ENCODE measurements at places on chromosomes 2 and 18.

DNA sequence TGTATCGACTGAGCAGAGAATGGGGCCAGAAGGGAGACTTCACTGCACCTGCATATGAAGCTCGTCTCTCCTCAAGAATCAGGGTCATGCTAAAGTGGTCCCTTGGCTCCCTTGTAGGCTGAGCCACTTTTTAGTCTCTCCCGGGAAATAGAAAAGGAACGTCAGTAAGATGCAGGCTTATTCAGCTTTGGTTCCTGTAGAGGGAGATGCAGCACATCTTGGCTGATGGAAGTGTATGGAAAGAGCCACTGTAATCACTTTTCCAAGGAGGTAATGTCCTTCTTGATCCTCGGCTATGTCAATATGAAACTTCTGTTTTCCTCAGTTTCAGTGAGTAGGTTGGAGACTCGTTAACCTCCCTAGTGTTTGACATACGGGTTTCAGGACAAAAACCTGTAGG, 235.2 kb downstream of the GCA start:
- DNase-seq: no peak

DNA sequence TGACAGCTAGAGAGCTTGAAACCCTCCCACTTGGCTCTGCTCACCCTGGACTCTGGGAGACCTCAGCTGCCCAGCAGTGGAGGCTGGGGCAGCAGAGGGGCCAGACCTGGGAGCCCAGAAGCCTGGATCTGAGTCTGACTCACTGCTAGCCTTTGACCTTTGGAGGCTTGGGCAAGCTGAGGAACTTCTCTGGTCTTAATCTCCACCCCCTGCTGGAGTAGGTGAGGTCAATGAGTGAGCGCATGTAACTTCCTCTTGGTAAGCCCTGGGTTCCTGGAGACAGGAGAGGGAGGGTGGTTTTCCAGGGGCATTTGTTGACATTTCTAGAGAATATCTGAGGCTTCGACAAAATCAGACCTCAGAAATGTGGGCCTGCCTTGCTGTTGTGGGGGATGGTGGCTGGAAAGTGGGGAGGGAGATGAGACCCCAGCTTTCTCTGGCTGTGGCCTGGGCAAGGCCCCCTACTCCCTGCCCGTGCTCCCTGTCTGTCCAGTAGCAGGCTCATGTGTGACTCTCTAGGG, 73.0 kb upstream of the YWHAQ start:
- DNase-seq: no peak

DNA sequence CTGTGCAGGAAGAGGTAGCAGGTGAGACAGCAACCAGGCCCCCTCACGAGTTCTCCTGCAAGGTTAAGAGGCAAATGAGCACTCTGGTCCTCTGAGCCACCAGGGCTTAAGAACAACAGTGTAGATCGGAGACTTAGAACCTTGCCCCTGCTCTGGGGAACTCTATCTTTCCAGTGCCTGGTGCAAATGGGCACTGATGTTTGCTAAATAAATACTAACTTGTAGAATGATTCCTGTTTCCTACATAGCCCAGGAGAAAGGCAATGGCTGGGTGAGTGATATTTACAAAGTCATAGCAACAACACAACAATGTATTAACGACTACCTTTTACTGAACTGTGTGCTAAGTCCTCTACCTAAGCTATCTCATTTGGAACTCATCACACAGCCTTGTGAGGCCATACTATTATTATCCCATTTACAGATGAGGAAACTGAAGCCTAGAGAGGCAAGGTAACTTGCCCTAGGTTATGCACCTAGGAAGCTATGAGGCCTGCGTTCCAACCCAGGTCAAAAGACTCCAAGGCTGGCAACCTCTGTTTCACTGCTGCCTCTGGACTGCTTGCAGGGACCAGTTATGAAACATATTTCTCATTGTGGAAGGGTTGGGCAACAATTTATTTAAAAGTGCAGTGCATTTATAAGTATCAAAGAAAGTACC, 4.3 kb downstream of the ATP8B1 start:
- no peak for DNase-seq

GRCh38 chr2:25127646-25128045, 40.7 kb downstream of the POMC start:
- DNase-seq: no peak

DNA sequence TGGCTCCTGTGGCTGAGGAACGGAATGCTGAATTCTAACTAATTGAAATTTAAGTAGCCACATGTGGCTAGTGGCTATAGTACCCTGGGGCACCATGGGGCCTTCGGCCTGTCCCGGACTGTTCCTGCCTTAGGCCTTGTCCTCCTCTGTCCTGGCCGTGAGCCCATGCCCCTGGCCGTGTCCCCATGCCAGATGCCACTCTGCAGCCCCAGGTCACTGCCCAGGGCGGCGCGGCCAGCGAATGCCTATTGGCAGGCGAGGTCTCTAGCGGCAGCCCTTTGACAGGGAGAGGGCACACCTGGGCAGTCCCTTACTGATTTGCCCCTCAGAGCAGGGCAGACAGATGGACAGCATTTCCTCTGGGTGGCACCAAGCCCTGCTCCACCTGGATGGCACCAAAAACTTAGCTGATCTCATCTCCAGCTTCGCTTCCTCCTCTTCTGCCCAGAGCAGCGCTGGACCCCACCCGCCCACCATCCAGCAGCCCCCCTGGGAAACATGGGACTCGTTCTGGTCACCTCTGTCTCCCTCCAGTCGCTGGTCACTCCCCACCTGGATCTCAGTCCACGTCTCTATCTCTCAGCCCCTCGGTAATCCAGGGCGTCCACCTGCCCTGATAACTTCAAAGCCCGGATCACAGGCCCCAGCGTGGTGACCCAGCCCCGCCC, 1.1 kb upstream of the DGKD start:
- DNase-seq: peak; percentile 21

- no peak for DNase-seq
Observed at GRCh38 chr2:209600341-209601171, 171.1 kb upstream of the UNC80 start.

DNA sequence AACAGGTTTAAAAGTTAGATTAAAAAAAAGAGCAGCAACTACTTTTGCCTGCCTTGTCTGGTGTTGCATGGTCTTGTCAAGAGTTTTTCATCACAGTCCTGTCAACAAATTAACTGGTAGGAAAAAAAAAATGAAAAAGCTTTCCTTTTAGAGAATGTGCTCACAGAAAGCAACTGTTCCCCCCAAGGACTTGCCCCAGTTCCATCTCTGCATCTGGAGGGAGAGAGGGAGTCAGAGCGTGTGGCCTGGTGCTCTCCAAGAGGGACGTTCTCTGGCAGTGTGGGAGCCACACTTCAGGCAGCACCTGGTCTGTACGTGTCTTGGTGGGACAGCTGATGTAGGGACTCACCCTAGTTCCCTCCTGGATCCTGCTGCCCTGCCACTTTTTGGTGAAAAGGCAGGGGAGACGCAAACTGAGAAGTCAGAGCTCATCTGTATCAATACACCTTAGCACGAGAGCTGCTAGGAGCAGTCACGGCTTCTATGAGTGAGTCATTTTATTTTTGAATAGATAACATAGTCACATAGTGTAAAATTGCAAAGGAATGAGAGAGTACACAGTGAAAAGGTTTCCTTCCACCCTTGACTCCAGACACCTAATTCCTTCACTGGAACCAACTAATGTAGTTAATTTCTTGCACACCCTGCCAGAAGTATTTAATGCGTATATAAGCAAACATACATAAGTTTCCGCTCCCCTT, 172.5 kb upstream of the MGAT5 start:
- DNase-seq: no peak

GRCh38 chr2:100106460-100106859, 35.9 kb downstream of the AFF3 start:
- no peak for DNase-seq

- DNase-seq: no peak
Observed at GRCh38 chr18:396556-396955, 103.9 kb downstream of the COLEC12 start.

DNA sequence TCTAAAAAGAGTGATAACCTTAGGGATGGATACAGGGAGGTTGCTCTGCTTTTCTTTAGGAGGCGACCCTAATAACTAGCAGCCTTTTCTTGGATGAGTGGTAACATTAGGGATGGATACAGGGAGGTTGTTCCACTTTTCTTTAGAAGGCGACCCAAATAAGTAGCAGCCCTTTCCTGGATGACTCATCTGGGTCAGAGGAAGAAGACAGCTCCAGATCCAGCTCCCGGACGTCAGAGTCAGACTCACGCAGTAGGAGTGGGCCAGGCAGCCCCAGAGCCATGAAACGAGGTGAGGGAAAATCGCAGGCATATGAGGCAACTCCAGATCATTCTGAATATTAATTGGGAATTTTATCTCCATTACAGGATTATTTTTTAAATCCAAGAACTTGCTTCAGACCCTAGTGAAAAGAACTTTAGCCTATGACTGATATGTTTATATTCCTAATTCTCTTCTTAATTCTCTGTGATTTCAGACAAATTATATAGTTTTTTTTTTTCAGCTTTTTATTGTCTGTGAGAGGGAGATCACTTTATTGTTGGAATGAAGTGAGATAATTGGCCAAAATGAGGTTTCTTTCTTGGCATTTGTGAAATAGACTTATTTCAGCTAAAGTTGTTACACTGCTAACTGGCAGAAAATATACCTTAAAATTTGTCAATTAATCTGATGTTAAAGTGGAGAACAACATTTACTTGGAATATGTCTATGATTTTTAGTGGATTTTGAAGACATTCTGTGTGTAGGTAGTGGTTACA, 31.2 kb upstream of the C1GALT1C1L start:
- DNase-seq: peak; percentile 19

- DNase-seq: no peak
Observed at GRCh38 chr18:10518595-10519255, 7.1 kb upstream of the NAPG start.

- DNase-seq: peak; percentile 19
Observed at GRCh38 chr18:79200546-79201268, 131.5 kb downstream of the ATP9B start.

- peak; percentile 25 for DNase-seq
Observed at GRCh38 chr2:39401319-39401718, 35.8 kb downstream of the MAP4K3 start.

- DNase-seq: no peak
Observed at GRCh38 chr2:43419243-43419642, 176.6 kb downstream of the THADA start.

- no peak for DNase-seq
Observed at GRCh38 chr2:47724221-47724981, 58.5 kb upstream of the MSH6 start.

DNA sequence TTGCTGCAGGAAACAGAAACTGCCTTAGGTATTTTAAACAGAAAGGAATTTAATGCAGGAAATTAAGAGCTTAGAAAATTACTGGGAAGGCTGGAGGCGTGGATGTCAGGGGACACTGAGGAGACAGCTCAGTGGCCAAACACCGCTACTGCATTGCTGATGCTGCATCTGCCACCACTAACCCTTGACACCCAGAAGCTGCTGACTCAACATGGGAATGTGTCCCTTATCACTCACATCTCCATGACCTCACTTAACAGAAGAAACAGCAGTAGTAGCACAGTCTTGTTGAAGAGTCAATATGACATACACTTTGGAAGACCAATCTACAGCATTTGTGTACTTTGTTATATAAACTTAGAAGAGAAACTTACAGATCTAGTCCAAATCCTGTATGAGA, 906.1 kb downstream of the SLC4A3 start:
- DNase-seq: no peak

GRCh38 chr2:170176212-170176611, 1.7 kb upstream of the MYO3B start:
- no peak for DNase-seq

DNA sequence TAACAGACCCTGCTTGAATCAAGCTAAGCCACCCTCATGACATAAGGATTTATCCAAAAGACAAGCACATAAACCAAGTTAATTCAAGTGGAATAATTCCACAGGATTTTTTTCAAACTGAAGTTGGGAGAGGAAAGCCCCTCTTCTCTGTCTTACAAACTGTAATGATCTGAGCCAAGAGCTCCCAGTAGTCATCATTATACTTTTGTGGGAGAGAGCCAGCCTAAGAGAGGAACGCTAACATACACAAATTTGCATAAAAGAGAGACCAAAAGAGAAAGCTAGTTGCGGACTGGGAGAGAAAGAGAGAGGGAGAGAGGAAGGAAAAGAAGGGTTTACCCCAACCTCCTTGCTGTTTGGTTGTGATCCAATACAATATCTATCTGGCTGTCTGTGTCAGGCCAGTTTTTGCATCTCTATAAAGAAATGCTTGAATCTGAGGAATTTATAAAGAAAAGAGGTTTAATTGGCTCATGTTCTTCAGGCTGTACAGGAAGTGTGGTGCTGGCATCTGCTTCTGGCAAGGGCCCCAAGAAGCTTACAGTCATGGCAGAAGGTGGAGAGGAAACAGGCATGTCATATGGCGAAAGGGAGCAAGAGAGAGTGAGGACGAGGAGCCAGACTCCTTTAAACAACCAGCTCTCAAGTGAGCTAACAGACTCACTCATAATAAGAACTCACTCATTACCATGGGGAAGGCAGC, 20.8 kb upstream of the PUM2 start:
- no peak for DNase-seq

GRCh38 chr18:23844991-23845680, 155.9 kb downstream of the LAMA3 start:
- no peak for DNase-seq

DNA sequence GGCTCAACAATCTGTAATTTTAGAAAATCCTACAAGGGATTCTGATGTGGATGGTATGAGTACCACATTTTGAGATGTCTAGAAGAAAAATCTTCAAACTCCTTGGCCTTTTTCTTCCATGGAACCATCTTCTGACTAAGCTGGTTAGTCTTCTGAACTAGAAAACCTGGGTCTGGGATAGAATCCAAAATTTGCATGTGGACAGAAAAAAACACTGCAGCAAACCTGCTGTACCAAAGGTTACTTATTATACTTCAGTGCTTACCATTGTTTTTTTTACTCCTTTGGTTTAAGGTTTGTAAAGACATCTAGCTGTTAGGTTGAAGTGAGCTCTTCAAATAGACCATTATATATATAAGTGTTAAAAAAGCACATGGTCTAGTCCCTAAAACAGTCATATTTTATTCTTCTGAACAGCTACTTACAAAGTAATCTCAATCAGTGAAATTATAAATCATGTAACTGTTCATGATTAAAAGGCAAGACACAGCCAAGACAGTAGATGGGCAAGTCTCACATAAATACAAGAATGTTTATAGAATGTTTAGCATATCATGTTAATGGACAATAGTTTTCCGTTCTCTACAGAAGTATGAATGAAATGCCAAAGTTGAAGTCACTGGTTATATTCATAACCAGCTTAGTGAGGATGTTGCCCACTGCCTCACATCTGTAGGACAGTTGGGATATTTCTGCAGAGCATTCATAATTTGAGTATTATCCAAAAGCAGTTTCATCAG, 85.5 kb downstream of the ORC4 start:
- DNase-seq: no peak

All from pancreas (tissue), 10 donors.